A172 (cell line): ENCODE measurements at places on chromosomes 6 and 20.
A peak's percentile ranks its signal among the peaks of the same experiment; 100 is the strongest.

- peak; percentile 29 for DNase-seq
Measured at GRCh38 chr20:18032977-18033892, 24.5 kb downstream of the OVOL2 start.

GRCh38 chr6:90008189-90008907 lies 114.1 kb downstream of the GJA10 start:
- no peak for DNase-seq

- no peak for DNase-seq
Measured at GRCh38 chr6:20644667-20645370, 110.6 kb downstream of the CDKAL1 start.

DNA sequence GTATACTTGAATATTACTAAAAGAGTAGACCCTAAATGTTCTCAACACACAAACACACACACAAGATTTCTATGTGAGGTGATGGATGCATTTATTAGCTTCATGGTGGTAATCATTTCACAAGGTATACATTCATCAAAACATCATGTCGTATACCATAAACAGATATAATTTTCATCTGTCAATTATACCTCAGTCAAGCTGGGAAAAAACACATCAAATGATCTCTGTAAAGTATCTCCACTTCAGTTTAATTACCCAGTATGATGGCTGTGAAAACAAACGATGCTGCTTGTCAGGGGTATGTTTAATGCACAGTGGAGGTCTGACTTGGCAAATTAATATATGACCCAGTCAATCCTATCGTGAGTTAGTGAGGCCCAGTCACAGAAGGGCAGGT lies 157.2 kb downstream of the MTFR2 start:
- no peak for DNase-seq

GRCh38 chr20:46897328-46897880 lies 2.8 kb downstream of the EYA2 start:
- DNase-seq, result no peak

DNA sequence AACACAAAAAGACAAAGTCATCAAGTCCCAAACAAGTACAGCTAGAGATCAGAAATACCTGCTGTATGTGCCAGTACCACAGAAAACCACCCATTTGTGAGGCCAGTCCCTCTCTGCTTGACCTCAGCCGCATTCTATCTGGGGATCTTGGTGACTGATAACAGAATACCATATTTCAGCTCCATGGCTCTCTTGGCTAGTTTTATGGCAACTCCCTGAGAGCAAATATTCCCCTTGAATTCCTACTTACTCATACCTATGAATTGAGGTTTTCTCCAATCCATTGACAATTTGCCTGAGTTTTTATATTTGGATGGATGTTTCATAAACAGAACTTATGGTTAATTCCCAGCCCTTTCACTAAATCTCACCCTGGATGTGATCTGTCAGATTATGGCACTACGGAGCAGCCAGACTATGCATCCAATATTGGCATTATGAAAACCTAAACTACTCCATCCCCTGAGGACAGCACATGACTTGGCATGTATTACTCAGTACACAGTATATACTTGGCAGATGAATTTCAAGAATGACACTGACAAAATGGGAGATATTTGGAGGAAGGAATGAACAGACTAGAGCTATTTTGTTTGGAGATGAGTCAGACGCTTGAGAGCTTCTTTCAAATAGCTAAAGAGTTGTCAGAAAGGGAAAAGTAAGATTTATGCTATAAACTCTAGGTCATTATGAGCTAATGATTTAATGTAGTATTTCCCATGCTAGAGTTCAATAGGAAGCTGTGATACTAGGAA lies 95.7 kb downstream of the PRDM1 start:
- peak; percentile 80 for DNase-seq

DNA sequence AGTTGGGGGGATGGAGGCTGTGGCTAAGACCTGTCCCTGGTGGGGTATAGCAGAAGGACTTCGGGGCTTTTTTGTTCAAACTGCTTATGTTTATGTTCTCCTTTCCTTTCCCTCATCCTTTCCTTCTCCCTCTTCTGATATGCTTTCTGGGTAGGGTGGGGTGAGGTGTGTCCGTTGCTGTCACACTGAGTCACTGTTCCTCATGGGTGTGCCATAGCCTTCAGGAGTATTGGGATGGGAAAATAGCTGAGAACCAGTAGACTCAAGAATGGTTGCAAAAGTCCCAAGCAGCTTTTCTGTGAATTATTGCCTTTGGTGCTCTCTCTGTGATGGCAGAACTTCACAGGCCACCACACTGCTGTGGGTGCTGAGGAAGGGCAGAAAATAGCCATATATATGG lies 39.6 kb downstream of the TPD52L1 start:
- DNase-seq, result peak; percentile 29

DNA sequence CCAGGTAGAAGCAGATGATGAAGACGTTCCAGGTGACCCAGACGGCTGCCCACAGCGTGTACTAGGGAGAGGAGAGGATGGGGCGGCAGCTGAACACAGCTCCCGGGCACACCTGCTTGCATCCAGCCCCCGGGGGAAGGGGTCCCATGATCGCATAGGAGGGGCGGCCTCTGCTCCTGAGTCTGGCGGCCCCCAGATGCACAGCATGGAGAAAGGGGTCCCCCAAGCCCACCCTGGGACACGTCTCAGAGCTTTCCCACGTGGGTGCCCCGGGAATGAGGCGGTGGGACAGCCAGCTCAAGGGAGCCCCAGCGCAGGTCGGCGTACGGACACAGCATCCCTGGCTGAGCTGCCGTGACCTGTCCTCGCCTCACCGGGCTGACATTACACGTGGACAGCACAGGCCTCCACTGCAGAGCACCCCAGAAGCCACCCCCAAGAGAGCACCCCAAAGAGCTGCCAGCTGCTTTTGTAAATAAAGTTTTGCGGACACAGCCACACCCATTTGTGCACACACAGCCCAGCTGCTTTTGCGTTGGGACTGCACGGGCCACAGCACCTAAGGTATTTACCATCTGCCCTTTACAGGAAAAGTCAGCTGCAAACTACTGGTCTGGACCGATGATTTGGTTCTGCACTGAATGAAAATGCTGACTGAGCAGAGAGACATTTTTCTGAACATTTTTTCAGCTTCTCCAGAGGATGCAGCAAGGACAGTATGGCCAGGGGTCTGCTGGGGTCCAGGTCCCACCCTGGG lies 5.2 kb downstream of the NKAIN4 start:
- no peak for DNase-seq

DNA sequence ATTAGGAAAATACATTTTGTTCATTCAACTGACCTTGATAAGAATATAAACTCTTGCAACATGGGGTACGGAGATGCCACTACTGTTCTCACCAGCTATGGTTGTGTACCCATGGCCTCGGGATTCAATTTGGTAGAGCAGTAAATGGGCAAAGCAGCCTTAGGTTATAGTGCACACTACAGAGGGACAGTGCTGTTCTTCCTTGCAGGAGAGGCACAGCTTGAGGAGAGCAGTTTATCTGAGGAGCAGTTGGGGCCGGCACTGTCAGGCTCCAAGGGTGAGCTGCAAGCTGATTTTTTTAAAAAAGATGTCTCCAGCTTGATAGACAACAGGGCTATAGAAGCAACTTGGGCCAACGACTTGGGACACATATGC lies 82.4 kb downstream of the SLC35B3 start:
- no peak for DNase-seq

DNA sequence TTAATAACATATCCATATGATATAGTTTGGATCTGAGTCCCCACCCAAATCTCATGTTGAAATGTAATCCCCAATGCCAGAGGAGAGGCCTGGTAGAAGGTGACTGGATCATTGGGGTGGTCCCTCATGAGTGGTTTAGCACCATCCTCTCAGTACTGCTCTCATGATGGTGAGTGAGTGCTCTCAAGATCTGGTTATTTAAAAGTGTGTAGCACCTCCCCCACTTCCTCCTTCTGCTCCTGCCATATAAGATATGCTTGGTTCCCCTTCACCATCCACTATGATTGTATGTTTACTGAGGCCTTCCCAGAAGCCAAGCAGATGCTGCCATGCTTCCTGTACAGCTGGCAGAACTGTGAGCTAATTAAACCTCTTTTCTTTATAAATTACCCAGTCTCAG lies 22.9 kb downstream of the IRF4 start:
- no peak for DNase-seq

- DNase-seq, result no peak
Measured at GRCh38 chr20:19212821-19213502, 520 bp downstream of the SLC24A3 start.

DNA sequence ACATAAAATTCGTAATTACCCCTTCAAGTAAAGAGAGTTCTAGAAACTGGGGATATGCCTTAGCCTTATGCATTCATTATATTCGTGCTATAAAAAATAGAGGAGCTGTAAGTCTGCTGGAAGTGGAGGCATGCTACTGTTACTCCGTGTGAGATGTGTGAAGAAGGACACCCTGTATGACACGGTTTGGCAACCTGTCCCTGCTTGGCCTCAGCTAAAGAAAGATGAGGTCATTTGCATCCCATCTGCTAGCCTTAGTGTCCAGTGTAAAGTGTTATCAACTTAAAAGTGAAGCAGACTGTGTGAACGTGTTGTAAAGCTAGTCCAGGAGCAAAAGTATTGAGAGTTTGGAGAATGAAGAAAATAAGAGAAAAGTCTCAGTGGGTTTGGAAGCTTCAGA lies 135.1 kb upstream of the RAB32 start:
- no peak for DNase-seq

DNA sequence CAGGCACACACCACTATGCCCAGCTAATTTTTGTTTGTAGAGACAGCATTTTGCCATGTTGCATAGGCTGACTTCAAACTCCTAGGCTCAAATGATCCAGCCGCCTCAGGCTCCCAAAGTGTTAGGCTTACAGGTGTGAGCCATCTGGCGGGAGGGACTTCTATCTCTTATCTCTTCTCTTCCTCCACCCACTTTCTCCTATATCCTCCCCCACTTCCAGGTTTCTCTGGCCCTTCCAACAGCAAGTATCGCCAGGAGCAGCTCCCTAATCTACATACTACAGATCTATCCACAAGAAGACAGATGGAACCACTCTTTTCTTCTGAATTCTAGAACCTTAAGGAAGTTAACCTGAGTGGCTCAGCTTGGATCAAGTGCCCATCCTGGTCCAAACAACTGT lies 5.1 kb upstream of the TOP1 start:
- no peak for DNase-seq

- DNase-seq, result no peak
Measured at GRCh38 chr20:3358676-3359340, 48.7 kb downstream of the DNAAF9 start.

DNA sequence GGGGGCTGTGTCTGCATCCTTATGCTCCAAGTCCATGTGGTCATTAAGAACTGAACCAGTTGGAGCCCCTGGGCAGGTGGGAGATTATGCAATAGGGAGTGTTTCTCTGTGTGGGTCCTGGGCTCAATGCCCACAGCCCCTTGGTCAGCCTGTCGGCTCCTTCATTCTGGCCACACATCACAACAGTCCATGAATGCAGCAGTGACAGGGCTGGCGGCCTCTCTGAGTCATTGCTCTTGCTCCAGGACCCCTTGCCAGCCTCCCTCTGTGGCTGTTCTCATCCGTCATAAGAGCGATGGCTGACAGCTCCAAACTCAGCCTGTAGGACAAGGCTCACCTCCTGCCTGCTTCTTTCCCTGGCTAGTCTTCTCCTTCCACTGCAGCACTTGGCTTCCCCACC lies 609.5 kb upstream of the CDH4 start:
- no peak for DNase-seq

GRCh38 chr6:76681781-76682180 lies 609.3 kb upstream of the IMPG1 start:
- DNase-seq, result no peak
